ENCODE measurements at places on chromosomes 1 and 21.
A peak's percentile ranks its signal among the peaks of the same experiment; 100 is the strongest.

DNA sequence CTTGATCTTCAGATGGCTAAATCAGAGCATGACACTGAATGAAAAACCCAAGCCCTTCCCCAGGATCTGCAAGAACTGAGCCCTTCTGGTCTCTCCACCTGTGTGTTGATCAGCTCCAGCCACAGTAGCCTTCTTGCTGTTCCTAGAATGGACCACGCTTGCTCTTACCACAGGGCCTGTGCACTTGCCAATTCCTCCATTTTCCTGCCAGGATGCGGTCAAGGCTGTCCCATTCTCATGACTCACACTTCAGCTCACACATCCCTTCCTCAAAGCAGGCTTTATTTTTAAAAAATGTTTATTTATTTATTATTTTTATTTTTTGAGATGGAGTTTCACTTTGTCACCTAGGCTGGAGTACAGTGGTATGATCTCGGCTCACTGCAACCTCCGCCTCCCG lies 43.6 kb upstream of the GRHL3 start:
- no peak for DNase-seq

DNA sequence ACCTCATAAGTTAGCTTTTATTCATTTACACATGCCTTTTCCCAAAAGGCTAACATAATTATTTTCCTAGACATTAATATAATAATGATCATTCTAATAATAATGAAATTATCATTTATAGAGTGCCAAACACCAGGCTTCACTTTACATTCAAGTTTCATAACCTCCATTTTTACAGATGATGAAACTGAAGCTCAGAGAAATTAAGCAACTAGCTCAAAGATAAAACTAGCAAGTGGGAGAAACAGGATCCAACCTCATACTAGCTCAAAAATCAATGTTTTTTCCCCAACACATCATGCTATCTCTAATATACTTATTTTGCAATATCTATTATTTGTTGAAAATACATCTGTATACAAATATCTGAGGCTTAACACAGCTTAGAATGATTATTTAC lies 14.0 kb downstream of the LPGAT1 start:
- no peak for DNase-seq

DNA sequence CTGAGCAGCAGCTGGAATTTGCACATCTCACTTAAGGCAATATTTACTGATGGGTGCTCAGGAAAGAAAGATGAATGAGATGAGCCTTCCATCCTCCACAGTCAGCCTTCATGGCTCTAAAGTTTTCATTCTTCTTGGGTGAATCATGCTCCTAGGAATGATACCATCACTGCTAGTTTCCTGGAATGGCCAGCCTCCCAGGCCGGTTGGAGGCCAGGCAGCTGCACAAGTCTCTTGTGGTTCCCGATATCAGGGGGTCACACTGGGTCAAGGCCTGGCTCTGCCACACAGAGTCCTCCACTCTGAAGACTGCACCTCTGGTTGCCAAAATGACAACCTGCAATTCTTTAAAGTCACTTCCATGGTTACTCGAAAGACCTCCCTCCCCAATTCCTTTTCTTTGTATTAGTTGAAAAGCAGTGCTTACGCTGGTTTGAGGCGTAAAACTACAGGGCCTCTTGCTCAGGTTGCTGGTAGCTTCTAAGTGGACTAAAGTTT lies 46.2 kb upstream of the PALMD start:
- DNase-seq = peak; percentile 67

DNA sequence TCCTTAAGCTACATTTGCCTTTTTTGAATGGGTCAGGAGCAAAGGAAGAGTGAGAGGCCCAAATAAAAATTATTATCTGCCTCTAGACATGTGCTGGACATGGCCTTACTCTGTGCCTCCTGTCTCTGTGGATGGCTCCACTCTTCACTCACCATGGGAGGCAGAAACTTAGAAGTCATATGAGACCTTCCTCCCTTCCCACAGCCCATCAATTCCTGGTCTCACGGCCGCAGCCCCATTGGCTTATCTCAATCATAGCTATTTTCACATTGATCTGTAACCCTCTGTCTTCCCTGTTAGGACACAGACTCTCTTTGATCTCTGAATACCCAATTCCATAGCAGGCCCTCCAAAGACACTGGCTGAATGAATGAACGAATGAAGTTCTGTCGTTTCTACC lies 14.2 kb upstream of the ADORA1 start:
- DNase-seq = no peak

GRCh38 chr1:204842892-204843291 lies 27.8 kb upstream of the NFASC start:
- no peak for DNase-seq
